ENCODE measurements at places on chromosomes 1 and 21. TPM values are rescaled to one million over a fixed set of nuclear protein-coding genes. Genes with fewer than 3 reads are reported as not detected.

Gene SAMD13
- 0.33 TPM for total RNA-seq

DNA sequence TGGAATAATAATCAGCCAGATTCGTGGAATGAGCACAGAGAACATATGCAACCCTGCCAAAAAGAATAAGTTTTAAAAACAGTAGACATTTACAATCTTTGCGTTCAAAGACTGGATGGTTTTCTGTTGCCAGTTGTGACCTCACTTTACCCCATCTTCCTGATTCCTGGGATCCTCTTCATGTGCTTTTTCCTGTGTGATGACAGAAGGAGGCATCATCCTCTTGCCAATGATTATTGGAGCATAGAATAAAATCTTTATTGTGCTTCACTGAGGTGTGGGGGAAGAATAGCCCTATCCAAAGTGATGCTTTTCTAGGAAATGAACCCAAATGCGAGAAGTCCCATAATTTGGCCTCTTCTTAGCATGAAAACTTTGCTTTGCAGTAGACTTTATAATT lies 15.0 kb upstream of the BARHL2 start:
- no peak for DNase-seq

DNA sequence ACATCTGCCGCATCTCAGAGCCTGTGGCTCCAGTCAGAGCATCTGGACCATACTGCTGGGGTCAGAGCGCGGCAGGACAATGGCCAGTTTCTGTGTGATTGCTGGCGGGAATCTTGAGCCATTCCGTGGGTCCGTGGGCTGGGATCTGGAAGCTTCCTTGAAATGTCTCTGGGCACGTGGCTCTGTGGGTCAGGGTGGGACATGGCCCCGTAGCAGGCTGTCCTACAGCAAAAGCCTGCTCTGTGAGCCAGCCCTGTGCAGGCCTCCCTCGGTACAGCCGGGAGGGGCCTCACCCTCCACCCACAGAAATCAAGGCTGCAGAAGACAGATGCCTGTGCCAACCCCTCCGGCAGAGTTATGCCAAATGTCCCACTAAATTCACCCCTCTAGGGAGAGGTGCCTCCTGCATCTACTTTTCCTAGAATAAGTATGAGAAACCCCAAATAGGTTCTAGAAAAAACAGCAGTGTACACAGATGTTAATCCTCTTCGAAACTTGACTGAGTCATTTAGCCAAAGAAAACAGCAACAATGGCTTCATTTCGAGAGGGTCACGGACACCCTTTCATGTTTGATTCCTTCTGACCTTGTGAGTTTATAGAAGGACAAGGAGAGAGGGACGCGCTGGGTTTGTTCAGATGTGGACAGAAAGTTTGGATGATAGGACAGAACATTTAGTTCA lies 27.8 kb downstream of the COL18A1 start:
- DNase-seq, result no peak

GRCh38 chr1:216310776-216311175 lies 112.5 kb downstream of the USH2A start:
- DNase-seq, result no peak

DNA sequence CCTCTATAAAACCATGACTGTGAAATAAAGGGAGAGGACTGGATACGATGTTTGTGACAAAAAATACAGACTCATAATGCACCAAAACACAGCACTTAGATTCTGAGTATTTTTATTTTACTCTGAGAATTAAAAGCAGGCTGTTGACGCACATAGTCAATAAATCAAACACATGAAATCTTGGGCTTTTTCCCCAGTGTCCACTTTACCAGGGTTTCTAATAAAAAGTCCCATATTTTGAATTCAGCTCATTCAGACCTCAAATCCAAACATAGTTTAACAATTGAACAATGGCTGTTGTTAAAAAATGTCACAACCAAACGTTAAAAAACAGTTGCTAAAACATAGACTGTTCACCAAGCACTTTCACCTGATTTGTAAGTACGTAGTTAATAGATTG lies 553.4 kb downstream of the LTN1 start:
- no peak for DNase-seq

Gene MANEAL
- 1.4 TPM for total RNA-seq

Gene IL24
- not detected for total RNA-seq

DNA sequence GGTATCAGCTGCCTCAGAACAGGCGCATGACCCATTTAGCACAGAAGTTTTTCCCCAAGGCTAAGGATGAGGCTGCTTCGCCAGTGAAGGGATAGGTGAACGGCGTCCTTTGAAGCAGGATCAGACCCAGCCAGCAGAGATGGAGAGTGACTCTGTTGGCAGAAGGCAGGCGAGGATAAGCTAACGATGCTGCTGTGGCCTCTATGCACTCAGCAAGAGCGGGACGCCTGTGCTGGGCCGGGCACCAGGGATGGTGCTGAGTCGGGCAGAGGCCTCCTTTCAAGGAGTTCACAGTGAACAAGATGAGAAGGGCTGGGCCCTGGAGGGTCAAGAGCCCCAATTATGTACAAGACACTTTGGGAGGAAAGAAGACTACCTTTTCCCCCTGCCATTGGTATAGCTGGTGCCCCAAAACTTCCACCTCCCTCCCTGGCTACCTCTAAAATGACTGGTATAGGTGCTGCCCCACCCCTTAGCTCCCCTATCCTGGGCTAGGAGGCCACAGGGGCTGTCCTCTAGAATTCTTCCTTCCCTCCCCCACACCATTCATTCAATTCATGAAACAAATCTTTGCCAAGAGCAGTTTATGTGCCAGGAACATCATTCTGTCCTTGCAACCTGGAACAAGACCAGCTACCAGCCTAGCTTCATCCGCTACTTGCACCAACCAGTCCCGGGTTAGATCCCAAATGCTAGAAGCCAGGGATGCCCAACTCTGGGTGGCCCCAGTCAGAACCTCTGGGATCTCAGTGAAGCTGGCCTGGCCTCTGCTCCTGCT lies 7.5 kb downstream of the XKR8 start:
- no peak for DNase-seq

Gene TMEM269
- not detected for total RNA-seq

DNA sequence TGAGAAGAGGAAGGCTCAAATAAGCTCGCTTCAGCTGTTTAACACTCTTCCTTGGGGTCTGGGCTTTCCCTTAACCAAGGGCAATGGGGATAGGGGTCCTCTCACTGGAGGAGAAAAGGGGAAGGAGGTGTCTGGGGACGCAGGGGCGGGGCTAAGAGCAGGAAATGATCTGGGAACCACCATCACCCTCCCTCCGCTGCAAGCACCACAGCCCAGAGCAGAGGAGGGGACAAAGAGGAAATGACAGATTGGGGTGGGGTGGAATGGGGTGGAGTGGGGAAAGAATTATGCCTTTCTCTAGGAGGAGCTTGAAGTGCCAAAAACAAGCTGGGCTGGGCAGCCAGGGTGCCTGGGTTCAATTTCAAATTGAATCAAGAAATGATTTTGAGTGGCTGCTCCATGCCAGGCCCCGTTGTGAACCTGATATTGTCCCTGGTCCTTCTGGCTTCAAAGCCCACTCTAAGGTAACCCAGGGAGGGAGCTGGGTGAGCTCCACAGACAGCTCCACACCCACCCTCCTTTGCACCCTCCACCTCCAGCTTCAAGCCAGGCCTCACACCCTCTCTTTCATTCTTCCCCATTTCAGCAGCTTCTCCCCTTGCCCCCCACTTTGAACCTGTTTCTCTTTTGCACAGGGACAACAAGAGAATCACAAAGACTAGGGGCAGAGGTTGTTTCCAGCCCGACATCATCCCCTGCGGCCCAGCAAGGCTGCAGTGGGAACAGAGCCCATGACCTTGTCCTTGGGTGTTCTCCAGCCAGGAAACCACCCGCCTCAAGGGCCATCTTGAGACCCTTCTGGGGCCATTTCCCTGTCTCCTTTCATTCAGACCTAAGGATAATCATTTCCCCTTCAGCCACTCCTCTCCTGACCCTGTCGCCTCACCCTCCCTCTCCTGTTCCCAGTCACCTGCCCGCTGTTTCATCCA lies 1.1 kb downstream of the ARHGAP30 start:
- DNase-seq, result no peak

GRCh38 chr1:49026230-49026811 lies 249.6 kb upstream of the BEND5 start:
- no peak for DNase-seq

DNA sequence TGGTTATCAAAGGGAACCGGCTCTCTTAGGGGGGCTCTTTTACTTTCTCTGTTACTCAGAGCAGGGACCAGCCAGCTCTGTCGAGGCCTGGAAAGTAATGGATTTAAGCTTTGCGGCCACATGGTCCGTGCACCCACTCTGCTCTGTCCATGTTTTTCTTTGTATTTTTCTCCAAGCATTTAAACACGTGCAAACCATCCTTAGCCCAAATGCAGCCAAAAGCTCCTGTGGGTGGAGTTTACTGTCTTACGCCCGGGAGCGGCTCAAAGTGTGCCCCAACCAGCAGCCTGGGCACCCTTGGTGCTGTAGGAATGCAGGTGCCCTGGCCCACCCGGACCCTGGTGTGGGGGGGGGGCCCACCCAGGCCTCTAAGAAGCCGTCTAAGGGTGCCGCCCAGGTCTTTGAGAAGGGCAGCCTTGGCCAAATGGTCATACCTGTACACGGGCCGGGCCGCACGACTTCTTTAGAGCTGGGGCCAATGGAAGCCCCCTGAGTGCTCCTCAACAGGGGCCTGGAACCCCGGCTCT lies 29.2 kb upstream of the POFUT2 start:
- DNase-seq, result no peak

- DNase-seq, result no peak
Measured at GRCh38 chr1:245888809-245889208, 618.3 kb downstream of the SMYD3 start.

DNA sequence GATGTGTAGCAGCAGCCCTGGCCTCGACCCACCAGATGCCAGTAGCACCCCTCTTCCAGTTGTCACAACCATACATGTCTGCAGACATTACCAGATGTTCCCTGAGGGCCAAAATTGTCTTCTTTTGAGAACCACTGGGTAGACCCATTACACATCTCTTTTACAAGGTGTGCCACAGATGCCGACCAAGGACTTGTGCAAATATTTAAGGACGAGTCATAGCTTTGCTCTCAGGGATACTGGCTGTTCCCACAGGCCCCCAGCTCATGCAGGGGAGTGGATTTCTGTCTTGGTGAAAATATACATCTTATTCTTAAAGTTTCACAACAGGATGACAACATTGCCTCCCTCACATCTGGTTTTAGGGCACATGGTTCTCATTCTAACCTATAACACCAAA lies 59.4 kb upstream of the ZBTB18 start:
- DNase-seq, result no peak

GRCh38 chr1:53327182-53327913 lies 522 bp downstream of the LRP8 start:
- no peak for DNase-seq

DNA sequence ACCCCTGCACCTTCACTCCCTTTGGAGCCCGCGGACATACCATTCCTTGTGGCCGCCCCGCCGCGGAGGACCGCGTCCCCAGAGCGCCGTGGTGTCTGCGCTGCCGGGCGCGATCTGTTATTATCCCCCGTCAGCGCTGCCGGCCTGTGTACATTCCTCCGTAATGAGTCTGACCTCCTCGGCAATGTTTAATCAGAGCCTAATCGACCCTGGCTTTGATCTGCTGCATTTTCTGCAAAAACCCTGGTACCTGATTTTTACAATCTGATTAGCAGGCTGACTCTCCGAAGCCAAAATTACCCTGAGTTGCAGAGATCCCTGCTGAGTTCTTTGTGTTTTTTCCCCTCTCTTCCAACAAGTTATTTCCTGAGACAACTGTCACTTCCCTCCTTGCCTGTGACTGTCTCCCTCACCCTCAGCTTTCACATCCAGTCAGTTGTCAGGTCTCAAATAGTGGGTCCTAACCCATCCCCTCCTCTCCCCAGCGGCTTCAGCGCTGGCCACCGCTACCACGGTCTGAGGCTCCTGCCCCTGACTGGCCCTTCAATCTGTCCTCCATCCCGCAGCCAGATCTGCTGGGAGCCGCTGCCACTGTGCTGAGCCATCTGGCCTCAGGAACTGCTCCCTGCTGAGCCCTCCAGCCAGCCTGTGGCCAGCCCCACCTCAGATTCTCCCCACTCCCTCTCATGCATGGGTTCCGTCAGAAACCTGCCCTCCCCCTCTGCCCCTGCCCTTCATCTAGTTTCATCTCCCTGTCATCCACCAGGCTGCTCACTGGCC lies 53.5 kb downstream of the GLIS1 start:
- no peak for DNase-seq

Gene FMO2
- 46.2 TPM for total RNA-seq

DNA sequence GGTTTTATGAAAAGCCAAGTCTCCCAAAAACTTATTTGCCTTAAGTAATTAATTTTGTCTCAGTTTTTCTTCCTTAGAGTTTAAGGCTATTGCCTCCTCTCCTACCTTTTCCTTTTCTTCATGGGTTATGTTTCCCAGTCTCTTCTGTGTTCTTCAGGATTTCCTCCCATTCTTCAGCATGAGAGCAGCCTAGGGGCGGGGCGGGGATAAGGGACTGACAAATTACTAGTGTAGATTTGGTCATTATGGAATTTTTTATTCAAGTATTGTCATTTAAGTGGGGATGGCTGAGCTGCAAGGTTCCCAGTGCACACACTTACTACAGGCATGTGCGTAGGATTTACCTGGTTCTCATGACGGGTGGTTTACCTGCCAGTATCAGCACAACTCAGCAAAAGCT lies 35.2 kb upstream of the PIGV start:
- DNase-seq, result no peak

GRCh38 chr21:26844258-26845065 lies 747 bp downstream of the ADAMTS1 start:
- DNase-seq, result no peak

Gene SYTL1
- total RNA-seq, result 2.2 TPM

DNA sequence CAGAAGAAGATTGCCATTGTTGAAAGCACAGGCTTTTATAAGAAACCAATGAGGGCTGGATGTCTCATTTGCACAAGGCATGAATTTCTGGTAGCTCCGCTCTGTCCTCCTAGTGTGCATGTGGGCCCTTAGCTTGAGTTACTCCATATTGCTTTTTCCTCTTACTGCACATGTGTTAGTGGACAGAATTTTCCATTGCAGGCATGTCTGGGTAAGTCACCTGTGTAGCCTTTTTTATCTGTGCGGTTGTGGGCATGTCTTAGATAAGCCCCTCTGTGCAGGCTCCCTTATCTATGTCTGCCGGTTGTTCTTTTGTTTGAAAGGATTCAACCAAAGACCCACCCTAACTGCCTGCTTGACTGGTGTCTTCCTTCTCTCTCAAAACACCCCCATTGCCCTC lies 7.2 kb upstream of the CLCA1 start:
- DNase-seq, result no peak

- no peak for DNase-seq
Measured at GRCh38 chr1:198556971-198557370, 16.5 kb upstream of the ATP6V1G3 start.

GRCh38 chr21:26116456-26117011 lies 54.0 kb downstream of the APP start:
- DNase-seq, result no peak

Gene SLC30A7
- 14.0 TPM for total RNA-seq

- DNase-seq, result no peak
Measured at GRCh38 chr1:230137337-230137815, 70.3 kb downstream of the GALNT2 start.

DNA sequence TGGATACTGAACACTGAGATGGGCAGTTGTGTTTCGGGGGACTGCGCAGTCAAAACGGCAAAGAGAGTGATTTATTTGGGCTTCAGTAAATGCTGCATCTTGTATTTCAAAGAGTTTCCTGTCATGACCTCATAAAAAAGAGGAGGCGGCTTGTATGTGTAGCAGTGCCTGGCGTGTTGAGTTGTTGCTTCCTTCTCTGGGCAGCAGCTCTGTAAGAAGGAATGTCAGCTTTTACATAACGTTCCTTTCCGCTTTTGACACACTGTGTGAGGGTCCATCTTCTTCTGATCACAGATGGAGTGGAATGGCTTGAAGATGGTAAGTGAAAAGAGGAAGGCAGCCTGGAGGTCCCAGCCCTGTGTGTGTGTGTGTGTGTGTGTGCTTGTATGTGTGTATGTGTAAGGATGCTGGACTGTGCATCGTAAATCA lies 941 bp downstream of the ELAVL4 start:
- DNase-seq, result no peak
